ENCODE measurements at places on chromosomes 16 and 17.

DNA sequence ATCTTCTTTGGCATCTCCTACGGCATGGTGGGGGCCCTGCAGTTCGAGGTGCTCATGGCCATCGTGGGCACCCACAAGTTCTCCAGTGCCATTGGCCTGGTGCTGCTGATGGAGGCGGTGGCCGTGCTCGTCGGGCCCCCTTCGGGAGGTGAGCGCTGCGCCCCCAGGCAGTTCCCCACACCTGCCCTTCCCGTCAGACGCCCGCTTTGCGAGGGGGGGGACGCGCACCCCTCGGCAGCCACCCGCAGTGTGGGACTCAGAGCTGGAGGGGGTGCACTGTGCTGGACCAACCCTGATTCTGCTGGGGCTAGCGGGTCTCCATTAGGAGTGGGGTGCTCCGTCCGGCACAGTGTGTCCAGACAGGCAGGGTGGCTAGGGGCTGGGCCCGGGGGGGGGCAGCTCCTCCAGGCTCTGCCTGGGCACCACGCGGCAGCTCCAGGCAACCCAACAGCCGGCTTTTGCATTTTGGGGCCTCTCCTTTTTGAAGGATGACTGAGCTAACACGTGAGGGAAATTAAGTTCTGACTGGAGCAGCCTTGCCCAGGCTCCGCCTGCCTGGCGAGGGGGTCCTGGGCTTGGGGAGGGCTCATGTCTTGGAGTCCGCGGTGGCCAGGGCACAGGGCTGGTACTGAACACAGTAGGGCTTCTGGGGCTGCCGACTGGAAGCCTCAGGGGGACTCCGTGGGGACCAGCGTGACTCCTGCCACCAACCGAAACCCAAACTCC is 9.1 kb downstream of the SLC16A3 start:
- DNase-seq = no peak

DNA sequence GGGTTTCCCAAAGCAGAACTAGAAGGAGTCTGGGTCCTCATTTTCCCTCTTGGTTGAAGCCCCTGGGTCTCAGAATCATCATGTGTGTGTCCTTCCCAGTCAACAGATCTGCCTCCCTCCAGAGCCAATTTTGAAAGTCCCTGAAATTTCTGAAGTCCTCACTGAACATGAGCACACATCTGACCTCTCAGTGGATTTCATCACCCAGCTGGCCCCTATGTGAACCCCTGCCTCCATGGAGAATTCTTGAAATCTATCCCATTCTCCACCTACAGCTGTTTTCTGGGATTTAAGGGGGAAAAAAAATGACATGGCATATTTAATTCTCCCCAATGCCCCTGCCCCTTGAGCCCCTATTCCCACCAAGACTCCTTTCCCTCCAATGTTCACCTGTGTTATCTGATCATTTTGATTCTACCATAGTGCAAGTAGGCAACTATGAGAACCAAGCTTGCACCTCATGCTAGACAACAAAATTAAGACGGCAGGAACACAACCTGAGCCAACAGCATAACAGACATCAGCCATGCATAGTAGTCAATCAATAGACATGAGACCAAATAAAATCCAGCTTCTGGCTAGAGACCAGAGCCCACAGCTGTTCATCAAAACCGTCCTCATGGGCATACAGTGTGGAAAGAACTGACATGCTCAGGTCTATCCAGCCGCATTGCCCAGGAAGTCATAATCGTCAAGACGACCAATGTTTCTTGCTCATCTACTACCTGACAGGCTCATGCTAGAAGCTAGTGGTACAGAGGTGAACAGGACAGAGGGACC is 14.9 kb downstream of the SOX9 start:
- DNase-seq = no peak

DNA sequence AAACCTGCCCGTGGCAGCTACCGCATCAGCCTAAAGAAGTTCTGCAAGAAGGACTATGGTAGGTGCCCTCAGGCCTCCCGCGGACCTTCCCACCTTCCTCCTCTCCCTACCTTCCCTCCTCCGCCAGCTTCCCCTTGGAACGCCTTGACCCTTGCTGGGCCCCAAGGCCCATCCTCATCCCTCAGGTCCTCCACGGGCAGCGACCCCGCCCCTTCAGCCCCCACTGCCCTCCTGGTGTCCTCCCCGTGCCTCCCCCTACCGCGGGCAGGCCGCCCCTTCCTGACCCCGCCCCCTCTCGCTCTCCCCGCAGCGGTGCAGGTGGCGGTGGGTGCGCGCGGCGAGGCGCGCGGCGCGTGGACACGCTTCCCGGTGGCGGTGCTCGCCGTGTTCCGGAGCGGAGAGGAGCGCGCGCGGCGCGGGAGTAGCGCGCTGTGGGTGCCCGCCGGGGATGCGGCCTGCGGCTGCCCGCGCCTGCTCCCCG is 1.4 kb upstream of the TBC1D24 start:
- no peak for DNase-seq

DNA sequence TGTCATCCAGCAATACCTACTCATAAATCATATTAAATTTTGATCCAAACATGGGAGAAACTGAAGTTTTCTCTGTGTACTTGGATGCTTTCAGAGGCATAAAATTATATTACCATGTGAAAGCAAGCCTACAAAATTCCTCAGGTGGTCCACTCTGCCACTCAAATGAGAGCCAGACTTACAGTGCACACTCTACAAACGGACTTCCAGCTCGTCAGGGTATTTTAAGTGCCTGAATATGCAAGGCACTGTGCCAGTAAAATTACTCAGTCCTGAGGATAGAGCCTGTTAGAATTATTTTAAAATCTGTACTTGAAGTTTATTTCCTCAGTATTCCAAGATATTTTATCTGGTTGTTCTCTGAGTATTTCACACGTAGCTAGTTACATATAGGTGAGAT is 54.5 kb downstream of the TENT4B start:
- no peak for DNase-seq

DNA sequence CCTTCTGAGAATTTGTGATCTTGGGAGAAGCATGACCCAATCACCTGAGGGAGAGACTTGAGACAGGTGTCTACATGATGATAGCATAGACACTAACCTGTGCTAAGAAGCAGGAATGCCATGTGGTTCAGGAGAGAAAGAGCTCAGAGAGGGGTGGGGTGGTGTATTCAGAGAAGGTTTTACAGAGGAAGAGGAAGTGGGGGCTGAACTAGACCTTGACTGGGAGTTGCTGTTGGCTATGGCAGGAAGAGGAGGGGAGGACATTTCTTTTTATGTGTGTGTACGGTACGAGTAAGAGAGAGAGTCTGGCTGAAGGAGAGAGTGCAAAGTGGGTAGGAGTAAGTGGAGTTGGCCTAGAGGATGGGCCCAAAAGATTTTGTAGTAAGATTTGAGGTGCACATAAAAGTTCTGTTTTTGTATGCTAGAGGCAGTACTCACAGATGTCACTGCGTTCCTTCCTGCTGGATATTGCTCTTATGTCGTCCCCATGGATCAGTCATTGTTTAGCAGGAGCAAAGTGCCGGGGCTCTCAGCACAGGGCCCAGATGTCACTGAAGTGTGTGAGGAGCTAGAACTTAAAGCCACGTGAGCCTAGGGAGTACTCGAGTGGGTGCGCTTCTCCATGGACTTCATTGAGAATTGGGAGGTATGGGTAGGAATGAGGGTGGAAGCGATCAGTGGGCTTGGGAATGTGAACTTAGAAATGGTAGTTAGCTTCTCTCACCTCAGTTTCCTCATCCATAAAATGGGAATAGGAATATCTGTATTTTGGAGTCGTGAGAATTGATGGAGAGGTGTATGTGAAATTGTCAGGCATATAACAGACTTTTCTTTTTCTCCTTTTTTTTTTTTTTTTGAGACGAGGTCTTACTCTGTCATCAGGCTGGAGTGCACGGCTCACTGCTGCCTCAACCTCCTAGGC is 22.1 kb downstream of the SLC7A6 start:
- no peak for DNase-seq

- DNase-seq = no peak
These were observed 244.1 kb downstream of the CEP112 start for GRCh38 chr17:65947831-65948230.

DNA sequence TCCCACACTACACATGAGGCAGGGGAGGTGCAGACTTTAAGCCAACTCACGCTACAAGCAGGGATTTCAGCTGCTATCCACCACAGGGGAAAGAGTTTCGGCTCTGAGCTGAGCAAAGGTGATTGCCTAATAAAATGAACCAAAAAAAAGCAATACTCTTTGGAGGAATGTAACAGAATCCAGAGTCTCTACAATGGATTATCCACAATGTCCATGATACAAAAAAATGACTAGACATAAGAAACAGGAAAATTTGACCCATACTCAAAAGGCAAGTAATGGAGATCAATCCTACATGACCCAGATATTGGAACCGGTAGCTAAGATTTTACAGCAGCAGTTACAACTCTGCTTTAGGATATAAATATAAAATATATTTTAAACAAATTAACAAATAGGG is 19.0 kb upstream of the TMEM204 start:
- no peak for DNase-seq

- DNase-seq = no peak
These were observed 598 bp downstream of the INPP5K start for GRCh38 chr17:1515640-1516387.

- DNase-seq = no peak
These were observed 17.4 kb upstream of the MILR1 start for GRCh38 chr17:64431534-64431933.

- DNase-seq = no peak
These were observed 39.3 kb downstream of the IL21R start for GRCh38 chr16:27441276-27441675.

- no peak for DNase-seq
These were observed 6.3 kb upstream of the NFATC3 start for GRCh38 chr16:68078701-68079375.

DNA sequence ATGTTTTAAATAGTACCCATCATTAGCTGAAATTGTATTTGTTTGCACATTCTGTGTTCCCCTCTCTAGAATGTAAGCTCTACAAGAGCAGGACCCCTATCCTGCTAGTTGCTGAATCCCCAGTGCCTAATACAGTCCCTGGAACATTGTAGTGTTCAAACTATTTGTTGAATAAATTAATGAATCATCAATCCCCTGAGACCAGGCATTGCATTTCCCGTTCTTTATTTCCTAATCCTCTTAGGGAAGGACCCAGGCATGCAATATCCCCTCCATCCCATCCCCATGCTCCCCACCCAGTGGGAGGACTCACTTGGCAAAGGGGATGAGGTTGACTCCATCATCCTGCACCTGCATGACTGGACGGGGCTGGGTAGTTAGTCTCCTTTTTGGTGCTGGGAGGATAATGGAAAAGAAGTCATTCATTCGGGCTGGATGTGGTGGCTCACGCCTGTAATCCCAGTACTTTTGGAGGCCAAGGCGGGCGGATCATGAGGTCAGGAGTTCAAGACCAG is 3.2 kb downstream of the INCA1 start:
- DNase-seq = no peak

DNA sequence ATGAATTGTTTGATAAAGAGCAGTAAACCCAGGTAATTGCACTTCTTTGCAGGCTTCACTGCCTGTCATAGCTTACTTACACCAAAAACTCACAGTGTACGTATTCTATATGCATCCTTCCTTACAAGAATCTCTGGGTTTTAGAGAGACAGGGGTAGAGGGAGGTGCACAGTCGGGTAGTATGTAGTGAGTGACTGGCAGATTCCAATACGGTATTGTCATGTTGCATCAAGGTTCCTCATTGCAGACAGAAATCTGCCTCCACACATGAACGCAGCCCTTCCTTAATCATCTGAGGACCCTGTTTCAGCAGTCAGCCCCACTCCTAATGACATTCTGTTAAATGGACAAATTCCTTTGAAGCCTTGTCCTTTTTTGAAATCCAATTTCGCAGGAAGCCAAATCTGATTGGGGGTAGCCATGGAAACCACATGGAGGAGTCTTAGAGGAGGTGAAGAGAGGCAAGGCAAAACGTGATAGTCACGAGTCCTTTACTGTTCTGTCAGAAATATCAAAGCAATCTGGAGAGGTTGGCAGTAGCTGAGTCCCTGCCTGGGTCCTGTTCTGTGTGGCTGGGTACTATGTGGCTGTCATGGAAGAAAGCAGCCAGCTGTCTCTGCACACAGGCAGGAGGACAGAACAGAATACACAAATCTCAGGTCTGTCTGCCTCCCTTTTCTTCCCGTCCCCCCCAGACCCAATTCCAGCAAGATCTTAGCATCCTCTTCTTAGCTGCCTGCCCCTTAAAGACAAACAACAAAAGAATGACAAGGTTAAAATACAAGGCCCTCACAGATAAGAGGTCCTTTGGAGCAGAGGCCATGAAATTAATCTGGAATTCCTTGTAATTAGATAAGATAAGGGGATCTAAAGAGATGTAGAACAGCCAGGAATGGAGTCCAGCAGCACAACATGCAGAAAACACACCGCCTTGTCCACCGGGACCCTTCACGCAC is 3.1 kb upstream of the SKAP1 start:
- DNase-seq = no peak

- peak; percentile 28 for DNase-seq
These were observed 27.2 kb downstream of the CLEC16A start for GRCh38 chr16:10971560-10971961.

GRCh38 chr17:82690786-82691489 is 7.6 kb downstream of the RAB40B start:
- no peak for DNase-seq

DNA sequence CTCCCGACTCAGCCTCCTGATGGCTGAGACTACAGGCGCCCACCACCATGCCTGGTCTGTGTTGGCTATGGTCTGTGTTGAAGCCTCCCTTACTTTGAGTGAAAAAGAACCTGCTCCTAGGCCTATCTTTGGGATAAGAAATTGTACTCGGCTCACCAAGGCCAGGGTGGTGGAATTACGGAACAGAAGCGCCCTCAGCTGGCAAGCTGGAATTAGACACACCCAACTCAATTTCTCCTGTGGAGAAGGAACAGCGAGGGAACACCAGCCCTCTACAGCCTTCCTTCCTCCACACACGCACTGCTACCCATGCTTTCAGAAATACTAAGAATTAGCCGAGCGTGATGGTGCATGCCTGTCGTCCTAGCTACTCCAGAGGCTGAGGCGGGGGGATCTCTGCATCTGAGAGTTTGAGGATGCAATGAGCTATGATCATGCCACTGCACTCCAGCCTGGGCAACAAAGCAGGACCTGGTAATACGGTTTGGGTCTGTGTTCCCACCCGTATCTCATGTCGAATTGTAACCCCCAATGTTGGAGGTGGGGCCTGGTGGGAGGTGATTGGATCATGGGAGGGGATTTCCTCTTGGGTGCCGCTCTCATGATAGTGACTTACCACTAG is 40.1 kb upstream of the RBBP6 start:
- DNase-seq = no peak

DNA sequence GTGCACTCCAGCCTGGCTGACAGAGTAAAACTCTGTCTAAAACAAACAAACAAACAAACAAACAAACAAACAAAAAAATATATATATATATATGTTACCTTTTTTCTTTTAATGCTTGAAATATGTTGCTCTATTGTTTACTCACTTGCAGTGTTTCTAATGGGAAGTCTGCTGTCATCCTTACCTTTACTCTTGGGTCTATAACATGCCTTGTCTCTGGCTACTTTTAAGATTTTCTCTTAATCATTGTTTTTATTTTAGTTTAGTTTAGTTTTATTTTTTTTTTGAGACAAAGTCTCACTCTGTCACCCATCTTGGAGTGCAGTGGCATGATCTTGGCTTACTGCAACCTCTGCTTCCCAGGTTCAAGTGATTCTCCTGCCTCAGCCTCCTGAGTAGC is 16.1 kb upstream of the TNRC6A start:
- no peak for DNase-seq

All from NCI-H187 treated with DMSO at 0.1 percent for 48 hours (cell line).